ENCODE measurements at places on chromosomes 11 and 22.

GRCh38 chr11:70127653-70128434 lies 49.7 kb downstream of the ANO1 start:
- no peak for DNase-seq

DNA sequence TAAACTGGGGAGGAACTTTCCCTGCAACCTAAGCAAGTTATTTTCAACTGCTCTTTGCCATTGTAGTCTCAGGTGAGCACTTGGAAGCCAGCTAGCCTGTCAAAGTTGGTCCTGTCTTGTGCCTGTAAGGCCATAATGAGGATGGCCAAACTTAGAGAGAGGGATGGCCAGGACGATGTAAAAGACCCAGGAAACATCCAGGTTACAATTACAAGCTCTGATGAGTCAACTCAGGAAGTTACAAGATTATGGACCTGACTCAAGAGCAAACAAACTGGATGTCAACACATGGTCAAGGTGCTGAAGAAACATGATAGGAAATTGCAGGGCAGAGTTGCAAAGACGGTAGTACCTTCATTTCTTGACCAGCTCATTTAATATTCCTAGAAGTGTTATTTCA lies 1.6 kb downstream of the GTPBP1 start:
- DNase-seq, result no peak

- no peak for DNase-seq
These were observed 143.8 kb downstream of the ST3GAL4 start for GRCh38 chr11:126499131-126499752.

DNA sequence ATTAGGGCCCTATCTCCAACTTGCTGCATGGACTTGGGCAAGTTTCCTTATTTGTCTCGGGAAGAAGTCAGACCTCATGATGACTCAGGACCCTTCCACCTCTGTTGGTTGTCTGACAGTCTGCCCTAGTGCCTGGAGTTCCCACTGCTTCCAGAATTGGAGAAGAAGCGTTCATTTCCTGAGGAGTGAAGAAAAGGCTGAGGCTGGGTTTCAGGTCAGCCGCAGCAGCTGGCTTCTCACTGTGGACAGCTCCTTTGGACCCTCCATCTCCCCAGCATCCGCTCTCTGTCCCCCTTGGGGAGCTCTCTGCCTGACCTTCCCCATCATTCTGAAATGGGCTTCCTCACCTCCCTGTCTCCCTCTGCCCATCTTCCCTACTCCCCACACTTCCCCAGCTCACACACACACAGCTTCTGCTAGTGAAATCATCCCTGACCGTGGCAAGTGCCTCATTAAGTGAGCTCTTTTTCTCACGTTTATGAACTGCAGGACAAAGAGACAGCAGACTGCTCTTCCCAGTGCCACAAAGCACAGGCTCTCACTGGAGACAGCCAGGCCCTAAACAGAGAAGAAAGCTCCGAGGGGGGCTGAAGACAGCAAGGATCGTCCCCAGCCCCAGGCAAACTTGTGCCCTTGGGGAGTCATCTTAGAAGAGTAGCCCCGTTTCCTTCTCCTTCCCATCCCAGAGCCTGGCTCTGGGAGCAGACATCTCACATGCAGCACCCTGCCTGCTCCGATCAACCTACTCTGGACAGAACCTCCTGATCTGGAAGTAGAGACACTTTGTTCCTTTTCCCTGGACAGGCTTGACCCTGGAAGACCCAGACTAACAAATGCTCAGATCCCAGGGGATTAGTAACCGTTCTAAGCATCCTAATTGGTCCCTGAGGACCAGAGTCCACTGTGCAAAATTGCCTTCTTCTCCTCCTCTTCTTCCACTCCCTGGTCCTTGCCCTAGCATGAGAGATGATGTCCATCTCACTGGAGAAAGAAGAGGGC lies 157.9 kb downstream of the FEZ1 start:
- DNase-seq, result no peak

GRCh38 chr11:80109031-80109430 lies 668.2 kb upstream of the TENM4 start:
- no peak for DNase-seq

GRCh38 chr11:113282898-113283437 lies 31.4 kb upstream of the TTC12 start:
- no peak for DNase-seq

- DNase-seq, result no peak
These were observed 62.6 kb upstream of the SLC17A6 start for GRCh38 chr11:22275600-22275999.

GRCh38 chr11:60098508-60098907 lies 10.0 kb downstream of the MS4A2 start:
- no peak for DNase-seq

- DNase-seq, result peak; percentile 91
These were observed at the start of gene TRMU for GRCh38 chr22:46335201-46336118. Gene TRMU, plus strand, starts transcription at chr22:46335714. Its CDS starts 51 bp downstream, at chr22:46335765.

DNA sequence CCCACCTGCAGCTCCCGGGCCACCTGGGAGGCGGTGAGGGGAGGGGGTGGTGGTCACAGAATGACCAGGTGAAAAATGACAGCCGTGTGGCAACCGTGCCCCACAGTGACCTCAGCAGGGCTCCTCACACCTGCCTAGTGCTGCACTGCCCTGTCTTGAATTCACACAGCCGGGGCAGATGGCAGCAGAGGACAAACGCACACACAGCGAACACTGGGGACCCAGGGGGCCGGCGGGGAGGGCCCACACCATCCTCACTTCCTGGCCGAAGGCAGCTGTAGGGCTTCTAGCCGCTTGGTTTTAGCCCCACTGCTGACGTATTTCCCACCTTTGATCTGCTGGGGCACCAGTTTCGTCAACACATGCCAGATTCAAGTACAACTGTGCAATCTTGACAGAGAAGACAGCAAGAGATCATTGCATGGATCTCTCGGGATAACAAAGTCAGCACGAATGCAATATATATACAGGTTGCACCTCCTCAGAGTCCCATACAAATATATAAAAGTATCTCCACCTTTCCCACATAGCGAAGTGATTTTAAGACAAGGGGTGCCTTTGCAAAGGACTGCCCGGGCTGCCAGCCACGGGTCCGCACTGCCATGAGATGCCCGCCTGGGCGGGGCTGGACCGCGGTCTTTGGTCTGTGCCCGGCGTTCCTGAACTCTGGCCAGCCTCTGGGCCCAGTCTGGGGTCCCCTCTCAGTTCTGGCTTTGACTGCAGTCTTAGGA lies 26.9 kb downstream of the TRMU start:
- no peak for DNase-seq

GRCh38 chr11:107688322-107688918 lies 23.4 kb downstream of the SLN start:
- no peak for DNase-seq

DNA sequence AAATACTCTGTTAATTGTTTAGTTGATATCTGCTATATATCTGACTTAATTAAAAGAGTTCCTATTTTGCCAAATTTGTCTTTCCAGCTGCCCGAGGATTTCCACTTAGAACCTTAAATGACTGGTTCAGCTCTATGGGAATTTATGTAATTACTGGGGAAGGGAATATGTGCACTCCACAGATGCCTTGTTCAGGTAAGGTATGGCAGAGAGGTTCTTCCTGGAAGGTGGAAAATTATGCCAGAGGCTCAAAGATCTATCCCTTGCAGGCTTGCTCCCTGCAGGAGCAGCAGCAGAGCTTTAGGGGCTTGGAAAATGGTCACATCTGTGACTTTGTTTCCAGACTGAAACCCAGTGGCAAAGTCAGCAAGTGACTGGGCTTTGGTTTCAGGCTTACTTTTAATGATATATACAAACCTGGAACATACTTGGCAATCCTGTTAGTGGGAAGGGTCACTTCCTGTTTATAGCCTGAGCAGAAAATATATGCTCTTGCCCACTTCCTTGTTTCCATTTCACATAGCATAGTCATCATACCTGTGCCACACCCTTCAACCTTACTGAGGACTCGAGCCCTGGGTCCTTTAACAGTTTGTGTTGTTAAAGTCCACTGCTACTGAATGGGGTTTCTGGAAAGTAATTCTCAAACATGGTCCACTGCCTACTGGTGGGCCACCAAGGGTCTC lies 23.7 kb downstream of the WBP2NL start:
- no peak for DNase-seq

- peak; percentile 29 for DNase-seq
These were observed 241.2 kb upstream of the SYN3 start for GRCh38 chr22:33299245-33299956.

DNA sequence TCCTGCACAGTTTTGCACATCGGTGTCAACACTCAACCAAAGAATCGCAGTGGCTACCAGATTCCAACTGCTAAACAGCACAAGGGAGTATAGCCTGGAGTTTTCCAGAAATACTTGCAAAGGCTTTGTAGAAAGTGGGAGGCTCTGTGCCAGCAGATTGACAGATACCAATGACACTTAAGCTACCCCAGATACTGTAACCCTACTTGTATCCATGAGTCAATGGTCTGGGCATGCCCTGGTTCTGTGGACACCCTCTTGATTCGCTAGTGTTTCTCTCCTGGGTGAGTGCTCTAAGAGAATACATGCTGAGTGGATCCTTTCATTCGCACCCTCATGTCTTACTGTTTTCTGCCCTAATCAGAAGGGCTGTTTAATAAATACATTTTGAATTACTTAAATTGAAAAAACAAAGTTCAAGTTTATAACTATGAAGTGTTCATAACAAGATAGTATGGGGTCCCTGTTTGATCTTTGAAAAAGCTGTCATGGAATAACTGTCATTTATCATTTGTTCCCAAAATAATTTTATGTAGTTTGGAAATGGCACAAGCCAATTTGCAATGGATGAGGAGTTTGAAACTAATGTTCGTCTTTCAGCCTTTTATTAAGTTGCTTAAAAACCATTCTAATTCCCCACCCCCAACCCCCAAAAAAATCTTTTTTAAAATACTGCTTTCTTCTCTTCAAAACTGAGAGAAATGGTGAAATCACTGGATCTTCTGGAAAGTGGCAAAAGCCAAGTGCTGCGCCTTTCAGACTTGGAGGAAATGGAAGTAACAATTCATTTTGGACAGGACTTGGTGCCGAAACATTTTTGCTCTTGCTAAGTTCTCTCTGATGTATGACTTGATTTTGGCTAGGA lies 600.5 kb upstream of the TENM4 start:
- no peak for DNase-seq

GRCh38 chr11:13258855-13259254 lies 18.7 kb upstream of the BMAL1 start:
- no peak for DNase-seq

DNA sequence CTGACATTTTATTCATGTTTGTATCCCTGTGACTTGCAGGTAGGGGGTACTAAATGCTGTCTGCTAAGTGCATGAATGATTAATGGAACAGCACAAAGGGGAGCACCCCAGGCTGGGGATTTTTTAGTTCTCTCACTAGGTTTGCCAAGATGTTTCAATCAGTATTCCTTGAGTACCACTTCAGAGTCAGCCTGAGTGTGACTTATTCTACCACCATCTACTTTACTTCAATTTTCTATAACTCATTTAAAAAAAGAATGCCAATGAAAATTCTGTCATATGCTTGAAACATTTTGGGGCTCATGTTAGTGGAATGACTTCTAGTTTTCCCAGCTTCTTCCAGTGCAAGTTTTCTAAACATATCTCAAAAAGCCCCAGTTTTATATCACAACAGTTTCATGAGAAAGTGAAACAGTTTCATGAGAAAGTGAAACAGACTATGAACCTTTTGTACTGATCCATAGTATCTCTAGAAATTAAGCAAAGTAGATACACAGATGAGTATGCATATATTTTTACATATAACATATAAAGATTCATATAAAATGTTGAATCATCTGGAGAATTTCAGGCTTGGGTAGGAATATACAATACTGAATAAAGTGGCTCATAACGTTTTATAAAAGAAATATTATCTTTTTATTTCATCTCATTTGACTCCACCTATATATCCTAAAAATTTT lies 252.4 kb downstream of the GRM5 start:
- DNase-seq, result no peak

DNA sequence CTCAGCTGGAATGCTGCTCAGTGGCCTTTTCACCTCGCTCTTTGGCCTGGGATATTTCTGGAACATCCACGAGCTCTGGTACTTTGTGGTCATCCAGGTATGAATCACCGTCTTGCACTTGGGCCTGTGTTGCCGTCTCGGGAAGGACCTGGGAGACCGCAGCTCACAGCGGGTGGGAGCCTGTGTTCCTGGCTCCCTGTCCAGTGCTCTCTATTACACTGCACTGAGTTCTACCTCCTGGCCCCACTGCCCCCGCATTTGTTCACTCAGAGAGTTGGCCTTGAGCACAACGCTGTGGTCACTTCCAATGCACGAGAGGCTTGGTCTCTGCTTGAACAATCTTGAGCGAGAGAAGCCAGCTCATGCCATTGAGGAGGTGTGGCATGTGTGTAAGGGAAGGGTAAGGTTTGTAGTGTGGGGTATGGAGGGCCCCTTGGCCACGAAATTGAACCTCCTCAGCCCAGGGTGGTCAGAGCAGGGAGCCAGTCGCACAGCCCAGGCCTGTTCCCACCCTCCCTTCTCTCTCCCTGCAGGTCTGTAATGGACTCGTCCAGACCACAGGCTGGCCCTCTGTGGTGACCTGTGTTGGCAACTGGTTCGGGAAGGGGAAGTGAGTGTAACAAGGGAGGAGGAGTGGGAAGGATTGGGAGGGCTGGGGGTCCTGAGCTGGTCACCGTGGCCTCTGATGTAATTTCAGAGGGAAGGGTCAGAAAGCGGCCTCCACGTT lies 16.2 kb downstream of the SLC37A2 start:
- no peak for DNase-seq

- no peak for DNase-seq
These were observed 11.1 kb downstream of the HPS5 start for GRCh38 chr11:18310800-18311340.

- DNase-seq, result no peak
These were observed 50.4 kb downstream of the ANO1 start for GRCh38 chr11:70128435-70128906.

DNA sequence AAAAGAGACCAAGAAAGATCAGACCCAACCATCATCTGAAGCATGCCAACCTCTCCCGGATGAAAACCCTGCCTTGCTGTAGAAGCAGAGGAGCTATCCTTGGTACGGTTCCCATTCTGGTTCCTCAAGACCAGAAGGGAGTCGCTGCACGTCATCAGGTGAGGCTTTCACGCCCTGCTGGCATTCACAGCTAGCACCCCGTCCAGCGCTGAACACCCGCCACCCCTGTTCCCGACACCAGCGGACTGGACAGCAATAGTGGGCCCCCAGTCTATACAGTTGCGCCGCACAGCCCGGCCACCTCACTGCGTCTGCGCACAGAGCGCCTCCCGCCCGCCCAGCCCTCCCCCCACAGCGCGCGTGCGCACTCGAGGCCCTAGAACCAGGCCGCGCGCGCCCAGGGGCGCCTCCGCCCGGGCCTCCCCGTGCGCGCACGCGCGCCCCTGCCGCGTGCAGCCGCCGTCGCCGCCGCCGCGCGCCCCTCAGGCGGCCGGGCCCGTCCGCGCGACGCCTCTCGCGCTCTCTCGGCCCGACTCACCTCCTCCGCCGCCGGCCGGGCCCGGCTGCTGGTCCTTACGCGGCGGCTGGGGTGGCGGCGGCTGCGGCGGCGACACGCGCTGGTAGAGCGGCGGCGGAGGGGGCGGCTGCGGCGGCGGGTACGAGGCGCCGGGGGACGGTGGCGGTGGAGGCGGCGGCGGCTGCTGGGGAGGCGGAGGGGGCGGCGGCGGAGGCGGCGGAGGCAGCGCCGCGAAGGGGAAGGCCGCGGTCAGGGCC lies 706 bp downstream of the SF1 start:
- peak; percentile 79 for DNase-seq

GRCh38 chr11:99592266-99592665 lies 571.5 kb downstream of the CNTN5 start:
- no peak for DNase-seq

- DNase-seq, result no peak
These were observed 6.7 kb upstream of the CAVIN3 start for GRCh38 chr11:6326985-6327384.

All from right kidney (tissue), 9 donors.